ENCODE measurements at places on chromosomes 4 and X.

- no peak for DNase-seq
Measured at GRCh38 chrX:110181459-110182137, 136.3 kb downstream of the AMMECR1 start.

GRCh38 chr4:173091362-173091761 is 77.2 kb upstream of the GALNT7 start:
- DNase-seq, result no peak

- DNase-seq, result no peak
Measured at GRCh38 chrX:78746496-78746895, 1.0 kb upstream of the LPAR4 start.

DNA sequence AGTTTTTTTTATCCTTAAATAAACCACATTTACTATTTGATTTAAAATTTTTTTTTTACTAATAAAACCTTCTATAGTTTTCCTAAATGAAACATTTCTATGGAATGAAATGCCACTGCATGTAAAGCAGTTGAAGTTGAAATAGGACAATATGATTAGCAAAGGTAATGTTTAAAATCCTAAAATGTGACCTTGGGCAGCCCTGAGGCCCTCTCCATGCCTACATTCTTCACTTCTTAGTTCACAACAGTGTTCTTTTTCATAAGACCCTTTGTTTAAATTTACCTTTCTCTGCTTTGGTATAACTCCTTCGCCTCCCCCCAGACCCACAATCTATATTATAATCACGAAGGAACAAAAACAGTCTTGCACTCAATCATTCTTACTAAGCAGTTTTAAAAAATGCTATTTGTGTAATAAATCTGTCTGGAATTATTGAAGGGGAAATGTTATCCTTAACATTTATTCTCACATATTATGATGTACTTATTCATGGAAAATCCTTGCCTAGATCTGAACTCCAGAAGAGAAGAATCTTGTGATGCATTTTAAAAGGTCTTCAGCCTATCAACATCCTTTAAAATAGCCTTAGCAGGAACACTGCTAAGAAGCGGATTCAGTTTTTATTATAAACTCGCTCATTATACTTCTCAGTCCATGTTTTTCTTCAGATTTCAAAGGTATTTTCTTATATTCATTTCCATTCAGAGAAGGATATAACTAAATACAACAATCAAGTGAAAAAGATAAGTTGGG is 124.6 kb upstream of the NAP1L5 start:
- no peak for DNase-seq

GRCh38 chr4:38889143-38889542 is 21.5 kb downstream of the FAM114A1 start:
- no peak for DNase-seq

- no peak for DNase-seq
Measured at GRCh38 chr4:88765729-88766128, 68.1 kb upstream of the NAP1L5 start.

DNA sequence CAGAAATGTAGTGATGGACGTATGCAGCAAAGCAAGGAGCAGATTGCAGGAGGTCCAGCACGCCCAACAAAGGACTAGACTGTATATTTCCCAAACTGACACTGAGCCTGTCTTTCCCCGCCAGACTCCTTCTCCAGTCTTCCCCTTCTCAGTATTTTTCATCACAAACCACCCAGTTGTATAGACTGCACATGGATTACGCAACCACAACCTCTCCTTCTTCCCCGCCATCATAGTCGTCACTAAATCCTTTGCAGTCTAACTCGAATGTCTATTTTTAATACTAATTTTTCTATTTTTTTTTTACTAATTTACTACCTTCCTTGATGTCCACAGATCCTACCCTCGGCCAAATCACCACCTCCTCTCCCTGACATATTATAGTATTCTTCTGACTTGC is 105.4 kb downstream of the MTNR1A start:
- DNase-seq, result no peak

DNA sequence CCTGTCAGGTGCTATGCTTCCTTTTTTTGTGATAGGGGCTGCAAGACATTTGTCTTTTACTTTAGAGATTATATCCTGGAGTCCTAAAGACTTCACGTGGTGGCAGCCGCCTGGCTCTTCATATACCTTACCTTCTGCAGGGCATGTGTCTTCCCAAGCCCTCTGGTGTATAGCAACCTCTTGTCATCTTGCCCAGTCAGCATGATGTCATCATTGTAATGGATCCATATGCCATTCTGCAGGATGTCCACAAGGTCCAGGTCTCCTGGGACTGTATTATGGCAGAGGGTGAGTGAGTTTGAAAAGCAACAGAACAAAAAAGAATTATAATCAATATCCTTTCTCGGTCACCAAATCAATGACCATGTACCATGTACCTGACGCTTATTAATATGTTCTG is 82.2 kb upstream of the SCOC start:
- no peak for DNase-seq

DNA sequence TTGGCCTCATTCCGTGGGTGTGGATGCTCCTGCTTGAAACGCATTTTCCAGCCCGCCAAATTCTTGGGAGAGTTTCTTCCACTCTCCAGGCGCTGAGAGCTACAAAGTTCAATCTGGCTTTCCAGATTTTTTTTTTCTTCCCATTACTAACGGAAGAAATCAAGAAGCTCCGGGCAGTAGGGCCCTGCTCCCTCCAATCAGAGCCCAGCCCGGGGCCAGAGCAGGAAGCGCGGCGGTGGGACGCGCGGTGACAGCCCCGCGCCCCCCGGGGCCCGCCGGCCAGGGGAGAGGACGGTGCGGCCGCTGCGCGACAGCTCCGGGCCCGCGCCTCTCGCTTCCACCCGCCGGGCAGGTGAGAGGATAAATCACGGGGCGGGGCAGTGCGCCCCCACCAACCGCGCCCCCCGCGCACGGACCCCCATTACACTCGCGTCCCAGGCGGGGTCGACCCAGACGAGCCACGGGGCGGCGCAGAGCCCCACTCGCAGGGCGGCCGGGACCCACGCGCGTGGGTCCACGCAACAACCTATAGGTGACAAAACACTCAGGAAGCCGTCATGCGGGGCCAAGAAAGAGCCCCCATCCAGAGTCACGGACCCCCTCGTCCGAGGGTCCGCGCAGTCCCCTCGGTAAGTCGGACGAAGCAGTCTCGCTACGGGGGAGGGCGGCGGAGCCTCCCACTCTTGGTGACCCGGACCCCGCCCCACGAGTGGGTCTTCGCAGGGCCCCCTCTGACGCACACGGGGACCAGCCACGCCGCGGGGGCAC is 868 bp downstream of the AFAP1 start:
- no peak for DNase-seq

DNA sequence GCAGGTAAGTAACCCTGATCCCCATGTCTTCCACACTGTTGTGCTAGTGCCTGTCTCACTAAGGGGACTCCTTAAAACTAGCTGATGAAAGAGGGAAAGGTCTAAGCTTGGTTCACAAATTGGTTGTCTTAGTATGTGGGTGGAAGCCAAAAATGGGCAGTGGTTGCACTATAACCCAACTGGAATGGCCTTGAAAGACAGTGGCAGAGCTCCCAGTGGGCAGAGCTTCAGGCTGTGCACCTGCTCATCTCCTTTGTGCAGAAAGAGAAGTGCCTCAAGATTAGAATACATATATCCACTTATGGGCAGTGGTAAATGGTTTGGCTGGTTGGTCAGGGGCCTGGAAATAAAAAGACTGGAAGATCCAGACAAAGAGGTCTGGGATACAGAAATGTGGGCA is 7.2 kb downstream of the SYN1 start:
- DNase-seq, result no peak

GRCh38 chr4:114251020-114251419 is 271.6 kb upstream of the ARSJ start:
- no peak for DNase-seq

- no peak for DNase-seq
Measured at GRCh38 chr4:140388015-140388414, 14.6 kb downstream of the SCOC start.

GRCh38 chrX:30141966-30142365 is 73.4 kb upstream of the MAGEB2 start:
- no peak for DNase-seq

- no peak for DNase-seq
Measured at GRCh38 chrX:71167031-71167781, 22.6 kb downstream of the NLGN3 start.

- DNase-seq, result no peak
Measured at GRCh38 chr4:158347556-158347955, 137.3 kb downstream of the TMEM144 start.

DNA sequence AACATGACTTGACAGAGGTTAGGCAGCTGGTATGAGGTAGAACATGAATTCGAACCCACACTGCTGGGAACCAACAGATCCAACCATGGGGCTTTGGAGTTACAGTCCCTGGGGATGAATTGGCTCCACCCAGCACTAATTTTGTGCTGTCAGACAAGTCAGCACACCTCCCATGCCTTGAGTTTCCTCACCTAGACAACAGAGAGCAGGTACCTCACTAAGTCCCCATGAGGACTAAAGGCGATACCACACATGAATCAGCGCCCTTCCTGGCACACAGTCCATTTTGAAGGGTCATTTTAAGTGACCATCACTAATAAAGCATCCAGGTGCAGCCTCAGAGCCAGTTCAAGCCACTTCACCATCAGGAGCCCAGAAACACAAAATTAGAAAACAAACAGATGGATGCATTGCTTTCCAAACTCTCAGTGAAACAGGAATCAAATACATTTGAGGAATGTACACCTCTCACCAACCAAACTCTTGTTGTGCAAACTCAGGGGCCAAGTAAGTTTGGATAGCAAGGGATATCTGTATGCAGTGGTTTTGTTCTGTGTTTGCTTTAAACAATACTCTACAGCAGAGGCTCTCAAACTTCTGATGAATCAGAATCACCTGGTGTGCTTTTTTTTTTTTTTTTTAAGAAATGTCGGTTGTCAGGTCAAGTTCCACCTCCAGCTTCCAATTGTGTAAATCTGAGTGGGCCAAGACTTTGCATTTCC is 10.1 kb downstream of the IDS start:
- DNase-seq, result no peak

- DNase-seq, result no peak
Measured at GRCh38 chr4:54941994-54942552, 183.3 kb downstream of the KDR start.

DNA sequence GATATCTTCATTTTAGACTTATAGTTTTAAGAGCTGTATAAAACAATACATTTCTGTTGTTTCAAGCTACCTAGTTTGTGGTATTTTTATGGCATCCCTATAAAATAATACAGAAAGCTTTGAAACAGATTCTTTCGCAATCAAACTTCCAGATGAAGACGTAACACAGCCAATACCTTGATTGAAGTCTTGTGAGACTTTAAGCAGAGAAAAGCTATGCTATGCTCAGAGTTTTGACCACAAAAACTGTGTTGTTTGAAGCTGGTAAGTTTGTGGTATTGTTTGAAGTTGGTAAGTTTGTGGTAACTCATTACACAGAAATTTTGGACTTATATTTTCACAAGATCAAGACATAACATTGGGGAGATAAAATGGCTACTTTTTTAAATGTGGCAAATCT is 201.8 kb upstream of the UGT8 start:
- DNase-seq, result no peak

DNA sequence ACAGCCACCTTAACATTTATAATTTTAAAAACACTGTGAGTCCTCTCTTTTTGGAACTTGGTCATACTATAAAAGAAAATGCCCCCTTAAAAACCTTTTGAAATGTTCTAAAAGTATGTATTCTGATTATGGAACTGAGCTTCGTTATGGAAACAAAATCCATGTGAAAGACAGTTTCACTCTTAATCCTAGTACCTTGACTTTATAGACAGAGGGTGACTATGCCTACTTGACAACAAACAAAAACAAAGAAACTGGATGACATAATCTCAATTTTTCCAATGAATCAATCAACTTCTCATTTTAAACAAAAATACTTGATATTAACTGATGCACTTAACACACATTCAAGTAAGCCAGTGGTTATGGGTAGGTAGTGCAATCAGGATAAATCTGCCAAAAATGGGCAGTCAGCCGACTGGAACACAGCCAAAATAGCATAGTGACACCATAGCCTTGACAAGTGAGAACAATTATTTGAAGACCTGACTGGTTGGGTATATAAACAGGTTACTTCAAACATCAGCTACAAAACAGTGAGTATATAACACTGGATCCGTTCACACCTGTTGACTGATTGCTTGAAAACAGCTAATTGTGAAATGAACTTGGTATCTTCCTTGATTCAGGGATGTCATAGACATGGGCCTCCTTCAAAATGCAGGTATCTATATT is 265.5 kb downstream of the PPP3CA start:
- DNase-seq, result no peak

- DNase-seq, result no peak
Measured at GRCh38 chr4:126778348-126778747, 854.4 kb upstream of the INTU start.

- DNase-seq, result no peak
Measured at GRCh38 chrX:110504947-110505346, 146.3 kb downstream of the RTL9 start.

DNA sequence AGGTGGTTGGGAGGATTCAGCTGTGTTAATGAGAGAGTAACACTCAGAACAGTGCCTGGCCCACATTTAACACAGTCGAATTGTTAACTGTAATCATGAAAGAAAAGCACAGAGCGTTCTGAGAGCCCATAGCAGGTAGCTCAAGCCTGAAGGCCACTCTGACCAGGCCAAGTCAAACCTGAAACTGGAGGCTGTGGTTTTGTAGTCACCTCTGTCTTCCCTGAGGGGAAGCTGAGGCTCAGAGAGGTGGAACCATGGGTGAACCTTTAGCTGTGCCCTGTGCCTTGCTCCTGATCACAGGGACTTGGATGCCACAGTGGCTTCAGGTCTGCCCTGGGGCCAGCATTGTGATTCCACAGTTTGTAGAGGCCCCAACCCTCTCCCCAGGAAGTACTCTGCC is 16.6 kb upstream of the UBA1 start:
- no peak for DNase-seq

DNA sequence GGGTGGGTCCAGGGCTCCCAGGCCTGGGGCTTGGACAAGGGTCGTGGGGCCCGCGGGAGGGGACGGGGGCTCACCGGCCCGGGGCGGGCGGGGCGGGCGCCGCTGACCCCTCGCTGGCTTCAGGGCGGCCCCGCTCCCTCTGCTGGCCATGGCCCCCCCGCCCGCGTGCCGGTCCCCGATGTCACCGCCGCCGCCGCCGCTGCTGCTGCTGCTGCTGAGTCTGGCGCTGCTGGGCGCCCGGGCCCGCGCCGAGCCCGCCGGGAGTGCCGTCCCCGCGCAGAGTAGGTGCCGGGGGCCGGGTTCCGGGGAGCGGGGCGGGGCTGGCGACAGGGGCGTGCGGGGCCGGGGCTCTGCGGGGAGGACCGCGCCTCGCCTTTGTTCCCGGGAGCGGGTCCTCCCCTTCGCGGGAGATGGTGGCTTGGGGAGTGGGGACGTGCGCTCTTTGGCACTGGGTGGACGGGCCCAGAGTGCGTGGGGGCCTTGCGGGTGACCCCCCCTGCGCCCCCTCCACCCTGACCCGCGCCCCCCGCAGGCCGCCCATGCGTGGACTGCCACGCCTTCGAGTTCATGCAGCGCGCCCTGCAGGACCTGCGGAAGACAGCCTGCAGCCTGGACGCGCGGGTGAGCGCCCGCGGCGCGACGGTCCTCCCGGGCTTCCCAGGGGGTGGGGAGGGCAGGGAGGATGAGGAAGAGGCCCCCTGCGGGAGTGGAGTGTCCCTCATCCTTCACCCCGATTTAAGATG is 16.8 kb upstream of the NAT8L start:
- no peak for DNase-seq

- no peak for DNase-seq
Measured at GRCh38 chr4:182451441-182451840, 208.2 kb downstream of the TENM3 start.

GRCh38 chrX:13570261-13570605 is 832 bp downstream of the EGFL6 start:
- DNase-seq, result no peak

Measured in activated CD8-positive, alpha-beta memory T cell treated with anti-CD3 and anti-CD28 coated beads for 4 hours (primary cell).